ENCODE measurements at places on chromosomes 5 and 9.

DNA sequence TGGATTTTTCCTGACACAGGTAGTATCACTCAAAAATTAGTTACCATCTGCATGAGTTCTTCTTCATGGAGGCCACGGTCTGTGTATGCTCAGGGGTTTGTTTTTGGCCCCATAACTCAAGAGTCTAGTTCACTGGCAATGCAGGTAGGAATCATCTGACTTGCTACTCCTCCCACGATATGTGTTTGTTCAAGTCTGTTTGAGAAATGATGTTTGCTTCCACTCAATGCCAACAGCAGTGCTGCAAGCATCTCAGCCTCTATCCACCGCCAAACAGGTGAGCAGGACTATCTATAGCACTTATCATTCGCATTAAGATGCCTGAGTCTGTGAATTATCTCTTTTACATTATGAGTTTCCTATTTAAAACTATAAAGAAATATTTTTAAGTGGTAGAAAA lies 264.8 kb upstream of the PTGER4 start:
- no peak for DNase-seq
- H3K4me3 ChIP-seq, result no peak overlapping the region

DNA sequence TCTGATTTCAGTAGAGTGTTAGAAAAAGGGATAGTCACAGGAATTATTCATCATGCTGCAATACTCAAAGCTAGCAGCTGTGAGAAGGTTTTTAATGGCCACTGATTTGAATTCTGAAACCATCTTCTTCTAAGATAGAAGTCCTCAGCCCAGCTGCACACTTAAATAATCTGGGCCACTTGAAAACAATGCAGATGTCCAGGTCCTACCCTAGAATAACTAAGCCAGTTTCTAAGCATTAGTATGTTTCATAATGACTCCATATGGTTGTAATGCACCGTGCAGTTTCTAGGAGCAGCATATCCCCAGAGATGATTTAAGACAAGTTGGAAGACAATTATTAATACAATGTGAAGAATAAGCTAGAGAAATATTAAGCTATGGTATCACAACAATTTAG lies 159.9 kb upstream of the FBXL17 start:
- no peak overlapping the region for H3K27ac ChIP-seq
- DNase-seq, result no peak
- H3K4me3 ChIP-seq, result no peak overlapping the region
- H3K4me1 ChIP-seq, result no peaks in the 10 kb centered on the region

- no peaks in the 10 kb centered on the region for H3K4me1 ChIP-seq
- H3K27ac ChIP-seq, result no peak overlapping the region
- no peak overlapping the region for H3K4me3 ChIP-seq
- no peaks in the 10 kb centered on the region for H3K36me3 ChIP-seq
Observed at GRCh38 chr5:42483472-42484154, 60.4 kb downstream of the GHR start.

- peak; percentile 63 for DNase-seq
- no peaks in the 10 kb centered on the region for H3K27me3 ChIP-seq
- H3K4me1 ChIP-seq, result peaks cover 10% of the 10 kb centered on the region
- no peak overlapping the region for H3K27ac ChIP-seq
- H3K4me3 ChIP-seq, result peak overlapping the region; percentile 27
Observed at GRCh38 chr5:132825834-132826391, 4.5 kb downstream of the SHROOM1 start.
